ENCODE measurements at places on chromosomes 5 and 9.

GRCh38 chr5:109880907-109881685, 191.4 kb downstream of the MAN2A1 start:
- DNase-seq = no peak

- DNase-seq = no peak
Observed at GRCh38 chr9:68437785-68438184, 81.4 kb downstream of the PGM5 start.

DNA sequence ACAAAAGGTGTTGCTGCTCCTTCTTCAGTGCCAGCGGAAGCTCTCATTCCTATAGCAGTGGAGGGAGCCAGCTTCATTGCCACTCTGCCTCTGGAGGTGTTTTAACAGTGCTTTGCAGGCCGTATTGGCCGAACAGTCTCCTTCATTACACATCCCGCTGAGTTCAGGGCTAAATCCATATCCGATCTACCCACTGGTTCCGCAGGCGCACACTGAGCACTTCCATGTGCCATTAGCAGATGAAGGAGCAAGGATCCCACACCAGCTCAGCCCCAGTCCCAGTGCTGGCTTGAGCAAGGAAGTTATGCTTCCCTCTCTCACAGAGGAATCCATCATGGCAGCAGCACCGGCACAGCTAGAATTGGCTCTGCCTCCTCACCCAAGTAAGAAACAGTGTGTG, 121.2 kb upstream of the IRX2 start:
- DNase-seq = no peak

DNA sequence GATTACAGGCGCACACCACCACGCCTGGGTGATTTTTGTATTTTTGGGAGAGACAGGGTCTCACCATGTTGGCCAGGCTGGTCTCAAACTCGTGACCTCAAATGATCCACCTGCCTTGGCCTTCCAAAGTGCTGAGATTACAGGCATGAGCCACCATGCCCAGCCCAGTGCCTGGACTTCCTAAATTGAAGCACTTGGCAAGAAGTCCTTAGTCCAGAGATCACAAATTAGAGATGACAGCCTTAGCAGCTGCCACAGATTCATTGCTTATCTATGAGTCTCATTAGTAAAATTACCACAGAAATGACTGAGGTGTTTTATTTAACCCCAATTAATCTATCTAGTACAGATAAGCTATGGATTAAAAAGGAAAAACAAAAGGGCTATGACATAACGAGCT, 19.2 kb downstream of the EFCAB9 start:
- no peak for DNase-seq

GRCh38 chr9:104984542-104984941, 56.6 kb upstream of the ABCA1 start:
- DNase-seq = no peak

DNA sequence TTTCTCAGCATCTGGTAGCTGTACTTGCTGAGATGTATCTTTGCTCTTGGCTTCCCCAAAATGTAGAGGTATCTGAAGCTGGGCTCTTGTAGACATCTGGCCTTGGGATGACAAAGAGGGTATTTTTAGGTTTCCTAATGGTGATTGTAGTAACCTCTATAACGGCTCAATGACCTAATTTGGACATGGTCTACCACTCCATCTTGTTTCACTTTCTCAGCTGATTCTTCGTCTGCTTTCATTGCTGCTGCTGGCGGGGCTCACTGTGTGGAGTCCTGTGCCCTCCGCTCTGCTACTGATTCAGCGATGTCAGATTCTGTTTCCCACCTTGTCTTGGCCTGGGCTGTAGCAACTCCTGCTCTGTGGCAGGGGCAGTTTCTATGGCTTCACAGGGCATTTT, 12.7 kb upstream of the MARCHF11 start:
- no peak for DNase-seq
